ENCODE measurements at places on chromosomes 5 and 9.

- DNase-seq, result no peak
These were observed 68.0 kb upstream of the CLINT1 start for GRCh38 chr5:157926977-157927376.

- DNase-seq, result peak; percentile 25
These were observed 102.2 kb downstream of the CETN3 start for GRCh38 chr5:90307322-90307721.

DNA sequence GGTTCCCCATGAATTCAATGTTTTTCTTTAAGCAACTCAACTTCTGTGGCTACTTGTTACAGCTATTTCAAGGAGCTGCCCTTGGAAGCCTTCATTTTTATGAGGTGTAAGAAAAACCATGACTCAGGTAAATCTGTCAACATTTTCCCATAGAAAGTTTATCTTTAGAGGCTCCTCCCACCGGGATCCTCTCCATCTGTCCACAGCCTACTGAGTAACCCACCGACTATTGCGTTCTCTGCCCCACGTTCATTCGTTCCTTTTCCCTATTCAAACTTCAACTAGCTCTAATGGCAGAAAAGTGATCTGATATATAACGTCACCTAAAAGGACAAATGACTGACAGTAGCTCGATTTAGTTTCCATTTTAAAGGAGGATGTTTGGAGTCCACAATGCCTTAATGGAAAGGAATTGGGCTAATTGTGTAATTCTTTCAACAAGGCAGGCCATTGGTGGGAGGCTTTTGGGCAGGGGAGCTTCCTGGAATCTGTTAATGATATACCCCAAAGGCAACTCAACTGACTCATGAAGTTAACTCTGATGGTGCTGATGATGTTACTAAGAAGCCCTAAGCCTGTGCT lies 29.3 kb upstream of the NR3C1 start:
- no peak for DNase-seq

DNA sequence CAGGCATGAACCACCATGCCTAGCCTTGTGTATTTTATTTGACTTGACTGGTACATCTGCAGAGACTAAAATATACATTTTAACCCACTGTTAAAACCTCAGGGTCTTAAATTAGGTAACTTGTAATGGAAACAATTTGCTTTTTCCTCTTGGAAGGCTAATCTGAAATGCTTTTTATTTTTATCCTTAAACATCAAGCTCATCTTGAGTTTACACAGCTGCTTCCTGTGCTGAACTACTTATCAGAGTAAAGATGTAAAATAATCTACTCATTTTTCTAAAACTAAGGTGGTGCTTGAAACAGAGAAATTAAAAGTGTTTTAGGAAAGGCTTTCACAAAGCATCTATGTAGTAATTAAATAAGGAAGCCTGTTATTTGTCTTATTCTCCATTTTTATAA lies 144.1 kb downstream of the ENTREP1 start:
- DNase-seq, result no peak

DNA sequence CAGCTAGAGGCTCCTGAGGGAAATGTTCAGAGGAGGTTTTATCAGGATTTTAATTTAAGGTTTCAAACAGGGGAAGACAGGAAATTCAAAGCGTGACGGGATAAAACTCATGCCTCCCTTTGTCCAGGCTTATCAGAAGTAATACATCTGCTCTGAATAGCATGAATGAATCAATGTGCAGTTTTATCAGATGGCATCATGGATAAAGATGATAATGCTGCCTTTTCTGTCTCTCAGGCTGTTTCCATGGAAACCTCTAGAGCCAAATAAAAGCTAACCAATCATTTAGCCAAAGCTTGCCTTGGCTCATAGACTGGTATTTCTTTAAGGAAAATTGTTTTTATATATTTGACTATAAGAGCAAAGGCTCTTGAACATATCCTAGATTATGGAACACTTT lies 16.4 kb downstream of the MFAP3 start:
- no peak for DNase-seq

DNA sequence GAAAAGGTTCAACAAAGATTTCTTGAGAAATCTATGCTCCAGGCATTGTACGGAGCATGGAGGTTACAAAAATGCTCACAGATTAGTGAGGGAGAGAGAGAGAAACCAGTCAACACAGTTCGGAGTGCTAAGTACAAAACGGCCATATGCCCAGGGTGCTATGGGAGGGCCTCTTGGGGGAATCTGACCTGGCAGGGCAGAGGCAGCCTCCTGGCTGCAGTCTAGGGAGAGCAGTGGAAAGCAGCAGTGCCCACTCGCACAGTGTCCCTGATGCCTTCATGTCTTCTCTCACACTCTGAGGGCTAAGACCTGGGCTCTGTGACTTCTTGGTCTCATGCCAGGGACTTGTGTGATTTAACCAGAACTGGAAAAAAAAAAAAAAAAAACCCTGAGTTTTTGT lies 29.8 kb upstream of the SMC5 start:
- no peak for DNase-seq

DNA sequence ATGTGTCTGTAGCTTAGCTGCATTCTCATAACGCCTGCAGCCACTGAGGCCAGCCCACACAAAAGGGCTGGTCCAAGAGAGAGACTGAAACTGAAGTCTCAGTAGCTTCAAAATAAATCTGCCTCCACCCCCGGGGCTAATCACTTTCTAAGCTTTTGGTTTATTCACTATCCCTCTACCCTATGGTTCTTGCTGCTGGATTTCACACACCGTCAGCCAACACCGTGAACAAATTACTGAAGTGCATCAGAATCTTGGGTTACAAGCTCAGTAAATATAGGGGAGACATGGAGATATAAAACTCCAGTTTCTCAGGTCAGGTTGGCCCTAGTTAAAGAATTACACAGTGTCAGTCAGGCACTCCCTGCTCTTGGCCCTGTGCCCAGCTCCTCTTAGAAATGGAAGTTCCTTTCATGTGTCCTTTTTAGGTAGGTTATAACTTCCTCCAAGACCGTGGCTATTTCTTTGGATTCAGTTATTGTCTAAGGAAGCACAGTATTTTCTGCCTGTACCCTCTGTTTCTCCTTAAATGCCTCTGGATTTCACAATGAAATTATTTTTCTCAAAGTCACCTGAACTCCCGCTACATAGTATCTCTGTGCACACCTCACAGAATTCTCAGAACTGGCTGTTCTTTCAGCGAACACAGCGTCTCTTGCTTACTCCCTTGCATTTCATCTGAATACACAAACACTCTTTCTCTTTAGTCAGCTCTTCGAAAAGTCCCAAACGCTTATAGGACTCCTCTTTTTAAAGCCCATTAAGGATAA lies 112.5 kb downstream of the FAM174A start:
- DNase-seq, result peak; percentile 41

GRCh38 chr9:133839822-133840329 lies 101.7 kb upstream of the SARDH start:
- peak; percentile 30 for DNase-seq

- DNase-seq, result no peak
These were observed 1114.7 kb downstream of the PTPRD start for GRCh38 chr9:9498128-9498527.

DNA sequence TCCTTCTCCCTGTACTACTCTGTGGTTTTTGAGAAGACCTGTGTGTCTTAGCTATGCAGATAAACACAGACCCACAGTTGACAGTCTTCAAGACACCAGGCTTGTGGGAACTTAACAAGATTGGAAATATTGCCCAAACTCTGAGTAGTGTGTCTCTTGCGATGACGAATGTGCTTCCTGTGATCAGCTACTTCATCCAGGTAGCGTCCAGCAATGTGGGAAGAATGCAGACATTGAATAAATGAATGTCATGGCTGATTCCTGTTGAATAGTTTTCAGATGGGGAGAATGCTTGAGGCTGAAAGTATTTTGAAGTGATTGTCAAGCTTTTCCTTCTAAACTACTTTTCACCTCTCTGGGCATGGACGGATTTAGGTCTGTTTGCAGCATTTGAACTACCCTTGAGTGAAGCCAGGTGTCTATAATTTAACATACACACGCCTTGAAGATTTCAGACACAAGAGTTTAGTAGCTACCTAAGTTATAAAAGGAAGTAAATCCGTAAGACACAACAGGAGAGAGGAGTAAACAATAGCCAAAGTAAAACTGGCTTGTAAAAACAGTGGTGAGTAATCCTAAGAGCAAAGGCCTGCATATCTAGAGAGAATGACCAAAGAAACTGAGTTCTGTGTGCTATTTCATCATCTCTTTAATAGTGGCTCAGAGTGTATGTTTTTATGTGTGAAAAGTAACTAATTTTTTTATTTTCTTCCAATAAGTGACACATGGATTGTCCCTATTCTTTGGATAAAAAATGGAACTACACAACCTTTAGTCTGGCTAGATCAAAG lies 30.0 kb upstream of the ARL14EPL start:
- peak; percentile 32 for DNase-seq

DNA sequence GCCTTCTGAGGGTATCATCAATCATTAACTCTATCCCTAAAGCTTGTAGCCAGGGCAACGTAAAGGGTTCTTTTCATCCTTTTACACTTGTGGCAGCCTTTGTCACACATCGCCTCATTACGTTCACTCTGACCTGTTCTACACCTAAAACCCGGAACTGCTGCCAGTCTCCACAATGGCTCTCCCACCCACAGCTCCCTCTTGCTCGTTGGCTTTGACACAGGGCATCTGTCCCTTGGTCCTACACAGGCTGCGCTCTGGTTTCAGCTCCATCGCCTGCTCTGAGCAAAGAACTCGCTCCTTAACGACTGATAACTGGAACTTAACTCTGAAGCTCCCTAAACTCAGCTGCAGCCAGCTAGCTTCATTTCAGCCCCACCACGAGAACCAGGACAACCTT lies 112.8 kb upstream of the CTNND2 start:
- DNase-seq, result no peak

- no peak for DNase-seq
These were observed 151.0 kb downstream of the CACNA1B start for GRCh38 chr9:138028596-138028995.

DNA sequence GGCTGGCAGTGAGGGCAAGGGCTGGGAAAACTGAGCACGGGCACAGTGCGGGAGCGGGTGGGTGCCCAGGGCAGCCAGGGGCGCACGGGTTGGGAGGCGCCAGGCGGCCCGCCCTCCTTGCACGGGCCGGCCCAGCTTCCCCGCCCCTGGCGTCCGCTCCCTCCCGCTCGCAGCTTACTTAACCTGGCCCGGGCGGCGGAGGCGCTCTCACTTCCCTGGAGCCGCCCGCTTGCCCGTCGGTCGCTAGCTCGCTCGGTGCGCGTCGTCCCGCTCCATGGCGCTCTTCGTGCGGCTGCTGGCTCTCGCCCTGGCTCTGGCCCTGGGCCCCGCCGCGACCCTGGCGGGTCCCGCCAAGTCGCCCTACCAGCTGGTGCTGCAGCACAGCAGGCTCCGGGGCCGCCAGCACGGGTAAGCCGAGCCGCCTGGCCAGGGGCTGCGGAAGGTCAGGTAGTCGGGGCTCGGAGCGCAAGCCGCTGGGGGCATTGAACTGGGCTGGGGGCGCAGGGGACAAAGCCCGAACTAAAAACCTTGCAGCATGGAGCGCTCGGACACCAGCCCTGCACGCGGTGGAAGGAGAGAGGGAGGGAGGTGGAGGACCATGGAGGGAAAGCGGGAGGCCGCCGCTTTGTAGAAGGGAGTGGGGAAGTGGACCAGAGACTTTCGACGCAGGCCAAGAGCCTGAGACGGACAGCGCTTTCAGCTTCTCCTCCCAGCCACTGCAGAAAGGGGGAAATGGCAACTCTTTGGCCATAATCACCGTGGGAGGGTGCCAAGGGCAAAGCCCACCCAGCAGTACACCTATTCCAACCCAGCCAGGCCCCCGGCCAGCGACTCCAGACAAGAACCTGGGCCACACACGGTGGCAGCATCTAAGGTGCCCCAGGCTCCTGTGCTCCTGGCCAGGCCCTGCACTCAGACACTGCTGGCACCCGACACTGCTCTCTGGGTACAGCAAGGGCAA lies at the start of gene TGFBI:
Gene TGFBI (plus strand): TSS at position 207 of the 961 bp plus-strand sequence. CDS start 68 bp downstream, at position 275.
- DNase-seq, result peak; percentile 73

GRCh38 chr5:149732324-149733128 lies 2.4 kb downstream of the PPARGC1B start:
- DNase-seq, result no peak

- peak; percentile 69 for DNase-seq
These were observed 5.0 kb downstream of the RELL2 start for GRCh38 chr5:141641634-141642267.

- DNase-seq, result no peak
These were observed 604.5 kb downstream of the GABRG2 start for GRCh38 chr5:162672061-162672460.

DNA sequence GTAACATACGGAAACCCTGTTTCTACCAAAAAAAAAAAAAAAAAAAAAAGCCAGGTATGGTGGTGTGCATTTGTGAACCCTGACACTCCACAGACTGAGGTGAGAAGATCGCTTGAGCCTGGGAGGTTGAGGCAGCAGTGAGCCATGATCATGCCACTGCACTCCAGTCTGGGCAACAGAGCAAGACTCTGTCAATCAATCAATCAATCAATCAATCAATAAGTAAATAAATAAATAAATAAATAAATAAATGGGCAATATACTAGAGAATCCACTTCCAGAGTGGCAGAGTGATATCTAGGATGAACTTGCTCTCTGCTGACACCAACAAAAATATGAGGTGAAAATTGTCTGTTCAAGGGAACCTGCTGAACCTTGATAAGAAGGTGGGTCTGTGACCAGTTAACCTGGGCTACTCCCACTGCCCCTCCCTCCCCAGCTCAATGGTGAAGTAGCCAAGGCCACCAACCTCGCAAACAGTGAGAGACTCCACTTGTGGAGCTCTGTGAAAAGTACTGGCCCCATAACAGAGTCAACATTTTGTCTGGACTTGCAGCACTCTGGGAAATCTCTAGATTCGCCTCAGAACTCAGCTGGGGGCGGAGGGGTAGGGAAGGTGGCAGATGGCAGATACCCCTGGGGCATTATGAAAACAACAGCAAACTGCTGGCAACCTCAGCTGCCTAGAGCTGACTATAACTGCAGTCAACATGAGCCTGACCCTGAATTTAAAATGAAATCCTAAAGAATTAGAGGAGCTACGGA lies 163.7 kb downstream of the ROR2 start:
- DNase-seq, result no peak

DNA sequence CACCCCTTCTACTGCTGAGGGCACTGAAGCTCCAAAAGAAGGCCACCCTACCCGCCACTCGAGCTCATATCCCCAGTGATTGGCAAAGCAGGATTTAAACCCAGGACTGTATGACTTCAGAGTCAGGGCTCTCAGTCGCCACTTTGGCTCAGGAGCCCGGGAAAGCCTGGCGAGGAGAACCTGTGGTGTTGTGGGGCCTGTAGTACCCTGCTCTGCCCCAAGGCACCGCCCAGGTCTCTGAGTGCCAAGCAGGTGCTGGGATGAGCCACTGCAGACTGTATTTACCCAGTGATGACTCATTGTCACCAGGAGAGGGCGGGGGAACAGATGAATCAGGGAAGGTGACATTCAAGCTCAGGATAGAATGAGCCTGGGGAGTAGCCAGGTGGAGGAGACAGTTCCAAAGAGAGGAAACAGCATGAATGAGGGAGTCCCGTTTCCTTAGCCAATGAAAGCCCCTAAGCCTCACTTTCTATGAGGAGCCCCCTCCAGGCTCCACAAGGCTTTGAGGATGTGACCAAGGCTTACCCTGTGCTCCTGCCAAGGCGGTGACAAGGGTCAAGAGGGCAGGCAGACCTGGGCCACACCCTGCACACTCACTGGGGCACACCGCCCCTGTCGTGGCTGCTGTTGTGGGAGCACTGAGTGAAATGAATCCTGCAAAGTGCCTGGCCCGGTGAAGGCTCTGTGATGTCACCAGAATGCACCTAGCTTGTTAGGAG lies 17.8 kb upstream of the DPM2 start:
- no peak for DNase-seq

All from fibroblast of pulmonary artery (primary cell).